ENCODE measurements at places on chromosomes 12 and 14. TPM values are rescaled to one million over a fixed set of nuclear protein-coding genes. Genes with fewer than 3 reads are reported as not detected.

Gene TAS2R19
- 4.0 TPM for total RNA-seq

Gene GDF3
- total RNA-seq = 2.9 TPM

Gene MMP19
- 0.68 TPM for total RNA-seq

Gene CARMIL3
- total RNA-seq = 0.05 TPM

Gene MUCL1
- total RNA-seq = not detected

Gene PDZRN4
- total RNA-seq = not detected

Gene CLEC12A
- total RNA-seq = not detected

Gene HPD
- not detected for total RNA-seq

Gene OR6C76
- not detected for total RNA-seq

Gene TAS2R30
- total RNA-seq = 3.9 TPM

Measured in dermis blood vessel endothelial cell (primary cell).